Stimulated activated CD4-positive, alpha-beta T cell treated with anti-CD3 and anti-CD28 coated beads, TNF-alpha, amount 100 ng/mL, for 24 hours (primary cell): ENCODE measurements at places on chromosomes 4 and X.

DNA sequence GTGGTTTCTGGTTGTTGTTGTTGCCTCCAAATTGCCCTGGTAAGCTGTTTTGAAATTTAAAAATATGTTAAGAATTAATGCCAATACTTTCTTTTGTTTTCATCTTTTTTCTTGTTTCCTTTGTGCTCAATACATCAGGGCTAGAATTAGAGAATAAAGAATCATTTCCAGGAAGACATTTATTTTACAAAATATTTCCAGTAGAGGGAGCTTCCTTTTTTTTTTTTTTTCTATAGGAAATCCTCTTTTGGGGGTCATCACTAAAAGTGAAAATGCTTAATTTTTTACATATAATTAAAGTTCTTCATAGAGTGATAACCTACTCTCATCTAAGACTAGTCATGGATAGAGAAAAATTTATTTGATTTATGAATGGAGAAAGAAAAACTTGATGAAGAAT is 2.4 kb downstream of the GLRA3 start:
- no peak for DNase-seq

- no peak for DNase-seq
Measured at GRCh38 chr4:67522851-67523671, 22.2 kb downstream of the CENPC start.

- DNase-seq: no peak
Measured at GRCh38 chrX:68895341-68895755, 66.5 kb downstream of the EFNB1 start.

GRCh38 chr4:5930876-5931275 is 38.0 kb upstream of the CRMP1 start:
- no peak for DNase-seq

GRCh38 chr4:187124331-187124730 is 400.7 kb upstream of the FAT1 start:
- DNase-seq: no peak
